ENCODE measurements at places on chromosomes 4 and X.

DNA sequence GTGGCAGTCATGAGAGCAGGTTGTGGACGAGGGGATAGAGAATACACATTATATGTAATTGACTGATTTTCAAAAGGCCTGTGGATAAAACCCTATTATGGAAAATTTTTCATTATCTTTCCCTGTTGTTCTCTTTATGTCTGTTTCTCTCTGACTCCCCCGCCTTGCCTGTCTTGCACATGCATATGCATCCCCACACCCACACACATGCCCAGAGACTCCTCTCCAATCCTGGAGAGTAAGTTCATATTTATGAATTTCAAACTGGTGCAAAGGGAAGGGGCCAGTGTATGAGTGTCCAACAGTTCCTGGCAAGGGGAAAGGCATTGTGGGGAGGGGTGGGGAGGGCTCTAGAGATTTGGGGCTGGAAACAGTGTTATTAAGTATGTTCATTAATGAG lies 60.8 kb upstream of the ARHGAP36 start:
- no peak for DNase-seq

DNA sequence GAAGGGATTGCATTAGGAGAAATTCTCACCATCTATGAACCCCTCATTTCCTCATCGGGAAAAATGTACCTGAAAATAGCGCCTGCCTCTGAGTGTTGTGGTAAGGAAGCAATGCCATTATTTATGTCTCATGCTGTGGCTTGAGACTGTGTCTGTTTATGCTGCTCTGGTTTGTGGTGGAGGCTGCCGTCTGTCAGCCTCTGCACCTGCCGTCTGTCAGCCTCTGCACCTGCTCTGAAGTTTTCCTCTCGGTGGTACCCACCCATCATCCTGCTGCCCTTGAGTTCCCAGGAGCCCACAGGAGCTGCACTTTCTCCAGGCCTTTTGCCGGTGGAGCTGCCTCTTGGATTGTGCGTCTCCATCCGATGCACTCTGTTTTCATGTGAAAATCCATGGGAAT lies 68.5 kb upstream of the PPP2R3B start:
- no peak for DNase-seq

GRCh38 chr4:164536814-164537213 lies 217.1 kb upstream of the SMIM31 start:
- DNase-seq: no peak

- DNase-seq: no peak
Observed at GRCh38 chrX:13791559-13791958, 25.3 kb downstream of the GPM6B start.

- no peak for DNase-seq
Observed at GRCh38 chr4:55014876-55015275, 110.5 kb downstream of the KDR start.

GRCh38 chrX:32483534-32484136 lies 727.7 kb downstream of the DMD start:
- no peak for DNase-seq

- no peak for DNase-seq
Observed at GRCh38 chrX:154002215-154002719, 17.4 kb downstream of the IRAK1 start.

DNA sequence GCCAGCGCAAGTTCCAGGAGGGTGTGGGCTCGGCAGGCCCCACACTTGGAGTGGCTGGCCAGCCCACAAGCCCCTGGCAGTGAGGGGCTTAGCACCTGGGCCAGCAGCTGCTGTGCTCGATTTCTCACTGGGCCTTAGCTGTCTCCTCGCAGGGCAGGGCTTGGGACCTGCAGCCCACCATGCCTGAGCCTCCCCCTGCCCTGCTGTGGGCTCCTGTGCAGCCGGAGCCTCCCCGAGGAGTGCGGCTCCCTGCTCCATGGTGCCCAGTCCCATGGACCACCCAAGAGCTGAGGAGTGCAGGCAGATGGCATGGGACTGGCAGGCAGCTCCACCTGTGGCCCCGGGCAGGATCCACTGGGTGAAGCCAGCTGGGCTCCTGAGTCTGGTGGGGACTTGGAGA lies 139.2 kb upstream of the CXCL13 start:
- DNase-seq: no peak

GRCh38 chrX:23885803-23886202 lies 21.9 kb downstream of the APOO start:
- no peak for DNase-seq

DNA sequence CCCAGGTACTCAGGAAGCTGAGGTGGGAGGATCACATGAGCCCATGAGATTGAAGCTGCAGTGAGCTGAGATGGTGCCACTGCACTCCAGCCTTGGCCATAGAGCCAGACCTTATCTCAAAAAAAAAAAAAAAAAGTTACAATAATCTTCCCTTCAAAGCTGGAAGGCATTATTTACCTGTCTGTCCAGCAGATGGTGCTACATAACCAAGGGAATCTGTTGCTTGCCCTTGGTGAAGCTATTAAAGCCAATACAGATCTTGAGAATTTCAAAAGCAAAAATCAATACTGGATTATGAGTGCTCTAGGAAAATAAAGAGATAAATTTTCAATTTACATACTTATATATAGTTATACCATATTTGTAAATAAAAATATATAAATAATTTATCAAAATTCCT lies 25.9 kb downstream of the PKD2 start:
- no peak for DNase-seq

- no peak for DNase-seq
Observed at GRCh38 chr4:60619531-60620305, 580.4 kb upstream of the ADGRL3 start.

DNA sequence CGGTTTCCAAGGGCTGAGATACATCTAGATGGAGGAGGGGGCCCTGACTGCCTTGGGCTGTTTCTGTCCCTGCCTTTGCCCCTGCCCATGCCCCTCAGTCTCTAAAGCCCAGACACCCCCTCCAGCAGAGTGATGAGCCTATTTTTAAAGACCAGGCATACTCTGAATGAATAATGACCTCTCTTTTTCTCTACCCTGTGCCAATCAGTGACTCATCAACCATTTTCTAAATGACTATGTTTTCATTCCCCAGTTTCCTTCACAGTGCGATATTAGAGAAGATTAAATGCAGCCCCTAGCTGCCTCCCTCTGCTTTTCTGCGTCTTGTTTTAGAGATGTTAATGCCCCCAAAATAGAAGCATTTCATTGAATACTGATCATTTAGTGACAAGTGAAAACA lies 15.5 kb upstream of the NHS start:
- DNase-seq: no peak

DNA sequence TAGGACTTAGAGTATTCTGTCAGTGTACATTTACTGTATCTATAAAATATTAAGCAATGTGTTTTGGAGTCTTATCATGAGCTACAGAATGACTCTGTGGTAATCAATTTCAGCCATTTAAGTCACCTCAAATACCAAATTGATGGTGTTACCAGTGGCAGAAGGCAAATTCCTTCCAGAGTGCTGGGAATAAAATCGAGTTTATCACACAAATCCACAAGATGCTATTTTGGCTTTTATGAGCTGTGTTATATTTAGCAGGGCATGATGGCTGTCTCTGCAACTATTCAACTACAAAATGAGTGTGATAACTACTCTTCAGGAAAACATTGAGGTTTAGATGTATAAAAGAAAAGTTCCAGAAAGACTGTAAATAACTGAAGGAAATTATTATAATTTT lies 78.2 kb downstream of the AREG start:
- DNase-seq: no peak

GRCh38 chr4:60897415-60897814 lies 302.7 kb upstream of the ADGRL3 start:
- DNase-seq: no peak

DNA sequence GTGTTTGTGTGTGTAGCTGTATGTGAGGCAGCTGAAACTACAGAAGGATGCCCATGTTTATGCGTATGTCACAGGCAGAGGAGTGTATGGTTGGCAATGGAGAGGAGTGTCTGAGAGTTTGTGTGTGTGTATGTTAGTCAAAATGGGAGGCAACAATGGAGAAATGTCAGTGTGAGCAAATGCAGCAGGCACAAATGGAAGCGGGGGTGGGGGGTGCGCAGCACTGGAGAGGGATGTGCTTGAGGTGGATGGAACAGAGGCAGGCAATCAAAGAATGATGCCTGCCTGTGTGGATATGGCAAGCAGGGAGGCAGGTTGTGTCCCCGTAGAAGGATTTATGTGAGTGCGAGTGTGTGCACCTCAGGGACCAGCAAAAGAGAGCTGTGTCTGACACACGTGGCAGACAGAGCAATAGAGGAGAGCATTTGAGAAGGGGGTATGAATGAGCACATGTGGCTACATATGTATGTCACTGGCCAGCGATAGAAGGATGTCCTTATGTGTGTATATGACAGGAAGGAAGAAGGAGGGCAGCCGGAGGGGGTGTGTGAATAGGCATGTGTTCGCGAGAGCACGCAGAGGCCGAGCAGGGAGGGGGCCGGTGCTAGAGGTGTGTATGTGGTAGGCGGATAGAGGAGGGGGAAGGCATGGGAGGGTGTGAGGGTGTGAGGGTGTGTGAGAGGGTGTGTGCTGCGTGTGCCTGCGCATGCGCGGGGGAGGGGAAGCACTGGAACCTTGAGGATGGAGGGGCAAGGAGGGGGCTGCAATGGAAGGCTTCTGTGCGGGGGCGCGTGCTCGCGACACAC lies 1.1 kb downstream of the PJA1 start:
- peak; percentile 1 for DNase-seq

GRCh38 chr4:138832563-138832962 lies 183.0 kb upstream of the NOCT start:
- DNase-seq: no peak

- no peak for DNase-seq
Observed at GRCh38 chrX:47180346-47180745, 13.3 kb upstream of the UBA1 start.

DNA sequence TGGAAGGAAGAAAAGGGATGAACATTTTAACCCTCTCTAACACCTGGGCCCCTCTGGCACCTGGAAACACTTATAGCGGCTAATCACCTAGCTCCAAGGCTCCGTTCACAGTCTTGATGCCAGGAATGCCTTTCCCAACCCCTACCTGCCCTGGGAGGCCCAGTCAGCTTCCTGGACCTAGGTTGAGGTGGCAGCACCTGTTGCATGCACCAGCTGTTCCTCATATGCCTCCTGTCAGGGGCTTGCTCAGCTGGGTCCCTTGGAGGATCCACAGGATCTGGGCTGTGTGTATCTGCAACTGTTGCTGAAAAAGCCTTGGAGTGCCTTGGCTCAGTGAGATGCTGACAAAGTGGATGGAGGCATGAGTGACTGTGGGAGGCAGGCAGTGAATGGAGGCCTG lies 4.4 kb downstream of the CFP start:
- no peak for DNase-seq

DNA sequence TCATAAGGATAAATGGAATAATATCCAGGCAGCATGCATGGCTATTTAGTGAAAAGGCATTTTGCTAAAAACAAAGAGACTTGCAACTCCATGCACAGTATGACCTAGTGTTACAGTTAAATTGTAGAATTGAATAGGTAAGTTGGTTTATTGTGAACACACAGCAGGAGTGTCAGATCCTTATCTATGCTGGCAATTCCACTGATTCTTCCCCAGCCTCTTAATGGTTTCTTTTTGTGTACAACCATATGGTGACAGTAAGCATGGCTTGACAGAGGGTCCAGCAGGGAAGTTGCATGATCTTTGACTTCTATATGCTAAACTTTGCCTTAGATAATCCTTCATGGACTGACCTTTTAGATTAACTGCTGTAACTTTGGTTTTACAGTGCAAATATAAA lies 936.6 kb upstream of the EPHA5 start:
- no peak for DNase-seq

DNA sequence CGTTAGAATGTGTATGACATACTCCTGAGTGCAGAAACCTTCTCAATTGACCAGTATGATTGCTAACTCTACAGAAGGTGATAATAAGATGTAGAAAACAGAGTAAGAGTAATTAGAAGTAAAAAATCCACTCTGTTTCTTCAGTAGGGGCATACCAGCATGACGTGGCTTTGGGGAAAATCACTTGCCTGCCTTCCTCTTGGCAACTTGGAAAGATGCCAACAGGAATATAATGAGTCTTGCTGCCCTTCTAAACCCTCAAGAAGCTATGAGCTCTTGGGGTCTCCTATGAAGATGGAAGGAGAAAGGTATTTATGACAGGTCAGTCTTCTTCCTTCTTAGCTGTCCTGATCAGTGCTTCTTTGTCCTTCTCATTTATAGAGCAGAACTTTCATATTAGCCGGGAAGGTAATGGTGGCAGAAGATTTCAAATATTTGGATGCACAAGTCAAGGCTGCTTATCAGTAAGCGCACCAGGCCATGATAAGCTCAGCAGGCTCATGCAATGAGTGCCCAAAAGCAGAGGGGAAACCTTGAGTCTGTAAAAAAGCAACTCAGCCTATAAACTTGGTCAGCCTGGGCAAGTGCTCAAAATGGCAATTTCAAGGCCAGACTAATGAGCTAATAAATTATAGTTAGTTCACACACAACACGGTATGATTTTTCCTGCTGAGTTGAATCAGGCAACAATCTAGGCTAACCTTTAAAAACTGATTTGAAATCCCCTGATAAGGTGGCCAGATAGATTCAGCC lies 69.7 kb upstream of the PPARGC1A start:
- DNase-seq: no peak

GRCh38 chr4:15417233-15417660 lies 10.6 kb upstream of the C1QTNF7 start:
- no peak for DNase-seq

DNA sequence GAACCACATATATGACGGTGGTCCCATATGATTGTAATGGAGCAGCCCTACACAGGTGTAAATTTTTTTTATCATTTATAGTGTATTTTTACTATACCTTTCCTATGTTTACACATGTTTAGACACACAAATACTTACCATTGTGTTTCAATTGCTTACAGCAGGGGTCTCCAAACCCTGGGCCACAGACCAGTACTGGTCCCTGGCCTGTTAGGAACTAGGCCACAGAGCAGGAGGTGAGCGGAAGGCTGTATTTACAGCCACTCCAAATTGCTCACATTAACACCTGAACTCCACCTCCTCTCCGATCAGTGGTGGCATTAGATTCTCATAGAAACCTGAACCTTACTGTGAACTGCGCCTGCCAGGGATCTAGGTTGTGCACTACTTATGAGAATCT lies 201.8 kb upstream of the NDST4 start:
- no peak for DNase-seq

DNA sequence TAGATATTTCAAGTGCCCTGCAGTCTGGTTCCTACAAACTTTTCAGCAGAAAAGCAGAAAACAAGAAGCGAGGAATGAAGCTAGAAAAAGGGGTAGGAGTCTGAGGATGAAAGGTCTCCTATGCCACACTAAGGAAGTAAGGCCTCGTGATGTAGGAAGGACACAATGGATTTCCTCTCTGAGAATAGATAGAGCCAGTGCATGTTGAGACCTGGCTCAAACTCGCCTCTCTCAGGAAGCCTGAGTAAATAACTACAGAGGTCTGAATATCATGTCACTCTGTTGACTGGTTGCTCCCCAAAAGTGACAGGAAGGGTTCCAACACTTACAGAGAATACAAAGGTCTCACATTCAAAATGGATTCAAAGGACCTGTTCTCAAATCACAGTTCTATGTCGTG lies 93.3 kb downstream of the GRIA3 start:
- no peak for DNase-seq

GRCh38 chrX:113429011-113429410 lies 588.4 kb upstream of the AMOT start:
- no peak for DNase-seq

- DNase-seq: no peak
Observed at GRCh38 chrX:150692296-150692695, 900 bp upstream of the MTMR1 start.
